ENCODE measurements at places on chromosomes 16 and 17. TPM values are rescaled to one million over a fixed set of nuclear protein-coding genes. Genes with fewer than 3 reads are reported as not detected.

Gene SLC16A13
- total RNA-seq = 0.47 TPM

Gene PRKCB
- total RNA-seq = 59.0 TPM

Gene CDT1
- 1.6 TPM for total RNA-seq

Gene WFIKKN2
- 3.7 TPM for total RNA-seq

Gene TEKT5
- total RNA-seq = 1.2 TPM

Gene CCDC154
- 0.16 TPM for total RNA-seq

Gene BAIAP3
- total RNA-seq = 5.8 TPM

Gene PLK1
- 1.1 TPM for total RNA-seq

Gene LGALS9B
- not detected for total RNA-seq

Gene SLC38A8
- not detected for total RNA-seq

Gene TVP23A
- total RNA-seq = 15.1 TPM

Gene KRTAP3-1
- total RNA-seq = not detected

Gene FBXO39
- total RNA-seq = not detected

Gene FLYWCH2
- total RNA-seq = 43.8 TPM

Gene CD300H
- total RNA-seq = not detected

Gene ITGAX
- total RNA-seq = 1.6 TPM

Gene HOXB4
- not detected for total RNA-seq

Gene DNAAF8
- total RNA-seq = 0.62 TPM

Gene JUP
- 37.4 TPM for total RNA-seq

Gene CIITA
- 0.47 TPM for total RNA-seq

Gene RAMP2
- 14.3 TPM for total RNA-seq

Gene PRAC1
- total RNA-seq = not detected

Gene PIRT
- 0.94 TPM for total RNA-seq

Gene EME1
- 1.4 TPM for total RNA-seq

Gene TBC1D3C
- total RNA-seq = not detected

Gene GAS2L2
- 0.16 TPM for total RNA-seq

Gene EVPLL
- total RNA-seq = not detected

Gene SYT17
- total RNA-seq = 6.2 TPM

Gene RAC3
- 76.0 TPM for total RNA-seq

Gene EFCAB5
- total RNA-seq = 2.2 TPM

Gene HOXB1
- not detected for total RNA-seq
